ENCODE measurements at places on chromosomes 3 and 15.

DNA sequence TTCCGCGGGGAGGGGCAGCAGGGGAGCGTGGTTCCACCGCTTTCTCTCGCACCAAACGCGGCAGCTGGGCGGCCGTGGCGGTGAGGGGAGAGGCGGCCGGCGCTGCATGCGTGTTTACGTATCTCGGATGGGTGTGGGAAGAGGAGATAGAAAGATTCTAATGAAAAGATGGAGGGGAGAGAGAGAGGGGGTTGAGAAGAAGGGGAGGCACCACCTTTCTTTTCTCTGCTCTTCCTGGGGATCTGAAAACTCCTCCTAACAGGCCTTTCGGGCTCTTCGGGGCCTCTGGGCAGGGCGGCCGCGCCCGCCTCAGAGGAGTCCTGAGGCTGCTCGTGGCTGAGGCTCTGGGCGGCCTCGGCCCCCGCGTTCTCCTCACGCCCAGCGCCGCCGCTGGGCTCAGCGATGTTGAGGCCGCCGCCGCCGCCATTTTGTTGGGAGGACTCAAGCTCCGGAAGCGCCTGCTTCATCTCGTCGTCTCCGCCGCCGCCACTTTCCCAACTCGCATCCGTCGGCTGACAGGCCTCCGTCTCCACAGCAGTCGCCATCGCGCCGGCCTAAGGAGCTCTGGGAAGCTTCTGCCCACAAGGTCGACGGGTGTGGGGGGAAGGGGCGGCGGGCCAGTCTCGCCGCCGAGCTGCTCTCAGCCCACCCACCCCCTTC, 473 bp downstream of the TASOR start:
- DNase-seq = peak; percentile 40

DNA sequence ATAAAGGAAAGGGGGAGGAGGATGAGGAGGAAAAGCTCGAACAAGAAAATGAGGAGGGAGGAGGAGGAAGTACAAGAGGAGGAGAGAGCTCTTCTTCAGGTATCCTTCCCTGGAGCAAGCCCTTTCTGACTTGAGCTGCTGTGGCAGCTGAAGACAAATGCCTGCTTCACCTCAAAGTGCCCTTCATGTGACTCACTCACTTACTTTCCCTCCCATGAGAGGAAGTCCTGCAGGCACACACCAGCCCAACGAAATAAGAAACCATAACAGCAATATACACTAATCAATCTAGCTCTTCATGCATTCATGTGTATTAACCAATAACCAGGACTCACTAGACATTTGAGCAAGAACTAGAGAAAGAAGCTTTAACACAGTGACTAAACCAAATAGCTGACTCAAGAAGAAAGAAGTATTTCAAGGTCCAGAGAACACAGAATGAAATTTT, 251.9 kb downstream of the IGSF11 start:
- DNase-seq = peak; percentile 17

- DNase-seq = no peak
Measured at GRCh38 chr15:59904450-59905135, 99.5 kb upstream of the FOXB1 start.

DNA sequence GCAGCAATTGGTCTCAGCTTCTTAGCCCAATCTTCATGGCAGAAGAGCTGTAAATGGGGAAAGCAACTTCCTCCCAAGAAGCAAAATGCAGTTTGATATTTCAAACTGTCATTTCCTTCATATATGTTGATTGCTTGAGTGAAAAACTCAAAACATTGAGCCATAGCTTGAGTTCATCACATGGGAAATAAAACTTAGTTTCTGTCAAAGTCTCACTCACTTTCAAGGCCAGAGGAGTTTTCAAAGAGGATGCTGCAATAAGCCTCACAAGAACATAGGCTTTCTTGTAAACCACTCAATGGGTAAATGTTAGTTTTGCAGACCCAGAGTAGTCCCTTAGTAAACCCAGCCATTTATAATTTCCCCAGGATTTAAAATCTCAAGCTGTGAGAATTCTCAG, 29.1 kb upstream of the SUCLG2 start:
- DNase-seq = no peak

GRCh38 chr15:73939138-73939537, 12.9 kb downstream of the LOXL1 start:
- no peak for DNase-seq

DNA sequence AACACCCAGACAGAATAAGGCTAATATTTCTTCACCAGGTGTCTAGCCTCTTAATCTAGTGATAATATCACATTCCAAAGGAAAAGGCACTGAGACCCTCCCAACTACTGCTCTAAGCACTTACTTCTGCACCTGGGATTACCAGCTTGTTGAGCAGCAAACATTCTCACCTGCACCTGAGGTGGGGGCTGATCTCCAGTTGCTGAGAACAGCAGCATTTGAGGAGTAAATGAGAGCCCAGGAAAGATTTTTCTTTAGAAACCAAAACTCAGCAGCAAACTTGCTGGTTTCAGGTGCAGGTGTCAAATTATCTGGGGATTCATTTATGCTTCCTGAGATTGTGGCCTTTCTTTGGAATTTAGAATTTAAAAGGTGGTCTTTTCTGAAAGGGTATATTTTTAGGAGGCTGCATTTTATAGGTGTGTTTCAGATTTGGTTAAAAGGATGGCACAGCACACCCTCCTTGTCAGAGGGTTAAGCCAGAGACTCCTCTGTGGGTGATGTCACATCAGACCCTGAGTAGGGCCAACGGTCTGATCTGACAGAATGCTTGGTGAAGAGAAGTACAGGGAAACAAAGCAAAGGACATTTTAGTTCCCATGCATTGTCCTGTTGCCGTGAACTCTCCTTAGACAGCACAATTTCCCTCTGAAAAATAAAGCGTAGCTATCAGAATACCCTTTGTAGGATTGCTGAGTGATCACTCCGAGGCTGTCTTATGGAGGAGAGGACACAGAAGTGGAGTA, 411.0 kb upstream of the ATP11B start:
- DNase-seq = no peak

- no peak for DNase-seq
Measured at GRCh38 chr3:52039846-52040245, 16.5 kb downstream of the DUSP7 start.

- no peak for DNase-seq
Measured at GRCh38 chr3:89217148-89217685, 109.8 kb downstream of the EPHA3 start.

- no peak for DNase-seq
Measured at GRCh38 chr3:157769378-157769777, 266.2 kb upstream of the VEPH1 start.

GRCh38 chr15:77544162-77544561, 88.5 kb downstream of the LINGO1 start:
- no peak for DNase-seq

- DNase-seq = peak; percentile 10
Measured at GRCh38 chr15:81410318-81410753, 36.3 kb upstream of the TMC3 start.

- no peak for DNase-seq
Measured at GRCh38 chr3:49166752-49167556, 823 bp upstream of the CCDC71 start.

GRCh38 chr3:57675530-57675929, 17.3 kb downstream of the DENND6A start:
- DNase-seq = no peak

DNA sequence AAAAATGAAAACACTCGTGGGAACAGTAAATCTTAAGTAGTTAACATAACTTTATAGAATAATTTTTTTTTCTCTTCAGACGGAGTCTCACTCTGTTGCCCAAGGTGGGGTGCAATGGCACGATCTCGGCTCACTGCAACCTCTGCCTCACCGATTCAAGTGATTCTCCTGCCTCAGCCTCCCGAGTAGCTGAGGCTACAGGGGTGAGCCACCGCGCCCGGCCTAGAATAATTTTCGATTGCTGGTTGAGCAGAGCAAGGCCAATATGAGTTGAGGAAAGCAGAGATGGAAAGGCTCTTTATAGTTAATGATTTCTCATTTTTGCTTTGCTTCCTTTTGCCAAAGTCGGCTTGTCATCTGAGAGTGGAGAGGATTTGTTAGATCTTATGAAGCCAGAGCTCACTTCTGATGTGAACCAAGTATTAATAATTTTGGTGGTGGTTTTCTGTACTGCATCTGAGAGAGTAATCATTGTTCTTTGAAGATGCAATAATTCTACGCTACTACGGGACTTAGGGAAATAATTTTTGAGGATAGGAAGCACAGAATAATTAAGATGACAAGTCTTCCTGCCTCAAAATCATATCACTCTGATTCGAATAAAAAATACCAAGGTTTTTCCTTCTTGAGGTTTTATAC, 1.6 kb upstream of the GOLM2 start:
- DNase-seq = no peak

DNA sequence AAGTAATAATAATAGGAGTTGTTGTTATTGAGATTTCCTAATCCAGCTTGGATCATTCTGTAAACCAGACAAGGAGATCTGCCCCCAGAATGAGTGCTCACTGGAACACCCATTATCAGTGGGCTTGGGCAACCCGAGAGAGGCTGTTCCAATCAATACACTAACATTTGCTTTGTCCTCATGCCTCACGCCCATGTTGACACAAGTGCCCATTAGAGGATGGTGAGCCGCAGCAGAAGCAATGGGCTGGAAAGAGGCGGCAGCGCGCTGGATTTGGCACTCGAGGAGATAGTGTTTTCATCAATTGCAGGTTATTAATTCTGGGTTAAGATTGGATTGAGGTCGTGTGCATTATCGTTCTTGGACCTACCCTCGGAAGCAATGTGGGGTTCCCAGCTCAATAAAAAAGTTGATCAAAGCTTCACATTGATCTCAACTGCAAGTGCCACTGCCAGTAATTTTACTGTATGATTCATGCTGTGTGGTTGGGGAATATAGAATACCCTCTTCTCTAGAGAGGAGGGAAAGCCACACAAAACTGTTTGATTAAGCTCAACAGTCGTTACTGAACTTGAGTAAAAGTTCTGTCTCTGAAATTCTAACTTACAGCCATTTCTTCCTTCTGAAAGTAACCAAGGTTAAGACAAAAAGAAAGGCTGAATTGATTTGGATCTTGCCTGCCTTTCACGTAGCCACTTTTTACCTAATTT, 15.7 kb downstream of the LYZL4 start:
- no peak for DNase-seq

- DNase-seq = no peak
Measured at GRCh38 chr3:105527535-105527934, 160.8 kb downstream of the ALCAM start.

DNA sequence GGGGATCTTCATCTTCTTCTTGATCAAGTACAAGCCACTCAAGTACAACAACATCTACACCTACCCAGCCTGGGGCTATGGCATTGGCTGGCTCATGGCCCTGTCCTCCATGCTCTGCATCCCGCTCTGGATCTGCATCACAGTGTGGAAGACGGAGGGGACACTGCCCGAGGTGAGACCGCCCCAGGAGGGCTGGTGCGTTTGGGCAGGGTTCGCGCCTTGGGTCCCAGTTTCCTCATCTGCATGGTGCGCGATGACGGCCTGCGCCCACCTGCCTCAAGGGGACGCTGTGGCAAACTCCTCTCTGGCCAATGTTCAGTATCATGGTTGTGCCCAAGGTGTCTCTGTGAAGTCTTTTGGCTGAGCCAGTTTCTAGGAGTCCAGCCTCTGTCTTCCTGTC, 57.5 kb upstream of the SLC6A1 start:
- DNase-seq = no peak

DNA sequence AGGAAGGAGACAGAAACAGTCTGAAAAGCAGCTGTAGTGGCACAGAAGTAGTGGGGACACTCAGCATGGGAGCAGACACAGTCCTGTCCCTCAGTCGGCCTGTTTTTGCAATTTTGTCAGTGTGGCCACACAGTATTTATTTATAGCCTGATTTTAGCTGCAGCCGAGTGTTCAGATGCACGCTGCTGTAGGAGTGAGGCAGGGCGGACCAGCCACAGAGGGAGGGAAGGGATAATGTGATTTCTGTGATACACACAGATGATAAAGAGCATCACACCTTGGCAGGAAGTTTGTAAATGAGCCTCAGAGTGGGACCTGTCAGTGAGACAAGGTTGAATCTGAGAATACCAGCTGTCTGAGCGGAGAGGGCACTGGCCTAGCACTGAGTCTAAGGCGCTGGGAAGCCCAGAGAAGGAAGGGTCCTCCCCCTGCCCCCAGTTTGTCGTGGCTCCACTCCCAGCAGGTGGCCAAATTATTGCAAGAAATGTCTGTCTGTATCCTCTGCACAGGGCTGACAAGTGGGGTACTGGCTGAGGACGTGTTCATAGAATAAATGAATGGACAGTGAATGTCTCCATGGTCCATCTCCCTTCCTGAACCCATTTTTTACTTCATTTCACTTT, 3.8 kb downstream of the PSTPIP1 start:
- no peak for DNase-seq

- DNase-seq = no peak
Measured at GRCh38 chr15:60444289-60444912, 34.5 kb downstream of the ICE2 start.

Data from GM12891 (cell line).